ENCODE measurements at places on chromosomes 6 and 20.
A peak's percentile ranks its signal among the peaks of the same experiment; 100 is the strongest.

- peak; percentile 12 for DNase-seq
Measured at GRCh38 chr6:132316970-132317369, 84.3 kb downstream of the MOXD1 start.

DNA sequence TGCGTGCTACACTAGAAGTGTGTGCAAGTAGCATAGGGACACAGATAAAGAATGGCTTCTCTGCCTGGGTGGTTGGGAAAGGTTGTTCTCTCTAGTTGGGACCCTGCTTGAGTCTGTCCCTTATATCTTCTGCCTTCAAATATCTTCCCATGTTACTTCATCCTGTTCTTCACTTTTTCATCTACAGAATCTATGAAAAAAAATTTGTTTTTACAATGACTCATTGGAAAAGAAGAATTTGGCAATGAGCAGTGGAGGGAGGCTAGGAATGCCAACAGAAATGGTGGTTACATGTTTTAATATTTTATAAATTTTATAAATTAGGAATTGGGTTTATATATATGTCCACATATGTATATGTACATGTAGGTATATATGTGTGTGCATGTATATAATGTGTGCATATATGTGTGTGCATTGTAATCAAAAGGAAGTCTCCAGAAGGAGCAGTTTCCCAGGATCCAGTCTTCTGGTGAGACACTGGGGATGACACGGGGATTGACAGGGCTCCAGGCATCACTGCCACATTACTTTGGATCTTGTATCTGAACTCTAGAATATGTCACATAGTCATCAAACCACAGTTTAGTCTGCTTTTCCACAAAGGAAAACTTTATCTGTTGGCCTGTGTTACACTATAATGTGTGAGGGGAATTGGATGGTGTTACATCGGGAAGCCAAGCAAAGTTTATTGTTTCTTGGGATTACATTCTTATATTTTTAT lies 75.3 kb upstream of the RIPOR2 start:
- DNase-seq = peak; percentile 64

- DNase-seq = no peak
Measured at GRCh38 chr6:63533952-63534351, 38.3 kb upstream of the LOC128125822 start.

- no peak for DNase-seq
Measured at GRCh38 chr6:16706911-16707783, 54.1 kb downstream of the ATXN1 start.

DNA sequence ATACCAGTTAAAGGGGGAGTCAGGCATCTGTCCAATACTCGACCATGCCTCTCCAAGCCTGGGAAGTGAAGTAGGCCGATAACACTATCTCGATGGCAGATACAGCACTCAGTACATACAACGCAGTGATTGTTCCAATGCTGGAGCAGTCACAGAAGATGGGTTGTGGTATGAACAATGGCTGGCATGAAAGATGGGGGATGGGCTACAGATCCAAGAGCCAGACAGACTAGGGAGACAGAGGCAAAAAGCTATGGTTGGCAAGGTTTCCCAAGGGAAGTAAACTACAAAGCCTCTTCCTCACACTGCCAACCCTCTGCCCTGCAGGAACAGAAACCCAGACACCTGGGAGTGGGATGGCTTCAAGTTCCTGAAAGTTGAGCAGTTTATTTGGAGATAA lies 19.2 kb downstream of the FKBP1A start:
- no peak for DNase-seq

DNA sequence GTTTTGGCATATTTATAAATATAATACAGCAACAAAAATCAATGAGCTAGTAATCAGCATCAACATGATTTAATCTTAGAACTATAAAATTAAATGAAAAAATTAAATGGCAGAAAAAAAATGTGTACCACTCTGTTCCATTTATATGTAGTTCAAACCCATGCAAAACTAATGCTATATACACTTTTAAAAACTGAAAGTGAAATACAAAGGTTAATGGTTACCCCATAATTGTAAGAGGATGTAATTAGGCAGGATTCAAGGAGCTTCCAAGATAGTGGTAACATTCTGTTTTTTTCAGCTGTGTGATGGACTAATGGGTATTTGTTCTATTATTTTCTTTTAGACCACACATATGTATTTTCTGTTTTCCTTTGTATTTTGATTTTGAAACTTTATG lies 492.1 kb downstream of the UTRN start:
- DNase-seq = no peak

- peak; percentile 56 for DNase-seq
Measured at GRCh38 chr6:56655249-56655648, 12.6 kb upstream of the DST start.

DNA sequence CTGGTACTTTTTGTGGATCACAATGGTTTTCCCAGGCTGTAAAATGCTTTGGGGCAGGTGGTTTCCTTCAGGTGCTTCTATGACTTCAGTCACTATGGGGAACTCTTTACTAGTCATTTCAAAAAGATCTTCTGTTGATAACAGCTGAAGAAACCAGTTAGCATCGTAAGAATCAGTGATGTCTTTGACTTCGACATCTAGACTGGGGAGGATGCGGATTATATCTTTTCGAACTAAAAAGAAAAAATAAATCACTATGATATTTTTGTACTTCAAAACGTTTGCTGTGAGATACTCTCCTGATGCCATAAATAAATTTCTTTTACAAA lies 87.2 kb downstream of the THEMIS start:
- no peak for DNase-seq

DNA sequence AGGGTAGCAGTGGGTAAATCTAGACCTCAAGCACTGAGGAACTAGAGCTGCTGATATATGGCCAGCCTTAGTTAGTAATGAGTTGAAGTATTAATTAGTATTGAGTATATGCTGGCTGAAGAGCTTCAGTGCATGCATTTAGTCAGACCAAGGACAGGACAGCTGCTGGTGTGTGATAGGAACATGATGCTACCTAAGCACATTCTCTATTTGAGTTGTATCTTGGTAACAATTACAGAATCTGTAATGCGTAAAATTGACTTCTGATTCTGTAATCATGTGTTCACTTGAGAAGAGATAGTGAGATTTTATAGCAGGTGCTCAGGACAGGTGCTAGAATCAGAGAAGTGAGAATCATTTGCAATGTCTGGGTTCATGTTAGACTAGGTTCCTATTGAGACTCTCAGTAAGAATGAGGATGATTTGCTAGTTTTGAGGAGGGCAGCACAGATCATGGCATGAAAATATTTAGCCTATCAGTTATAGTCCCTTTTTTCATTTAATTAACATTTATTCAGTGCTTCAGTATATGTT lies 369.4 kb upstream of the HS3ST5 start:
- DNase-seq = no peak

DNA sequence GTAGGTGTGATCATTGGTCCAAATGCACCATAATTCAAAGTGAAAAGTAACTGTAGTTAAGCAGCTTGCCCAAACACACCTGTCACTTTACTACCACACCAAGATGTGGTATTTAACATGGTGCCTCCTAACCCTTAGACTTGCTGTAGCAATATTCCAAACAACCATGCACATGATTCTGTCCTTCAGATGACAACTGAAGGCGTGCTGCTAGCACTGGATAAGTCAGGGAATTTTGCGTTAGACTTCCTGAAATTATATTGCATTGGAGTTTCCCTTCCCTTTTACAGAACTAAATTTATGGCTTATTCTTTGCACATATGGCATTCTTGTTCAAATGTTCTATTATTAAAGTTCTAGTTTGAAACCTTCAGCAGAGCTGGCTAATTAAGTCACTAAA lies 106.2 kb downstream of the ARHGAP18 start:
- DNase-seq = no peak

DNA sequence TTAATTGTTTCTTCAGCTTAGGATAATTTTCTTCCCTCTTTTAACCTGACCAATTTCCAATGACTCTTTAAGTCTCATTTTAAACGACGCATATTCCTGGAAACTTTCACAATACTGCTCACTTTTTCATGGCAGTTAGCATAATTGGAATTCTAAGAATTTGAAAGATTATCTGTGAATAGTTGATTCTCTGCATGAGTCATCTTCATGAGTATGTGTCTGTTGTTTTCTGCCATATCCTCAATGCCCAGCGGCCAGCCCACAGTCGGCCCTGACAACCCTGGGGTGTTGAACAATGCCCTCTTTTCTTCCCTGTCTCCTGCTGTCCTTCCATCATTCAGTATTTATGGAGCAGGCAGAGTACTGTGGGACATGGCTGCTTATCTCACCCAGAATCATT lies 554.2 kb downstream of the CDH26 start:
- DNase-seq = peak; percentile 1

DNA sequence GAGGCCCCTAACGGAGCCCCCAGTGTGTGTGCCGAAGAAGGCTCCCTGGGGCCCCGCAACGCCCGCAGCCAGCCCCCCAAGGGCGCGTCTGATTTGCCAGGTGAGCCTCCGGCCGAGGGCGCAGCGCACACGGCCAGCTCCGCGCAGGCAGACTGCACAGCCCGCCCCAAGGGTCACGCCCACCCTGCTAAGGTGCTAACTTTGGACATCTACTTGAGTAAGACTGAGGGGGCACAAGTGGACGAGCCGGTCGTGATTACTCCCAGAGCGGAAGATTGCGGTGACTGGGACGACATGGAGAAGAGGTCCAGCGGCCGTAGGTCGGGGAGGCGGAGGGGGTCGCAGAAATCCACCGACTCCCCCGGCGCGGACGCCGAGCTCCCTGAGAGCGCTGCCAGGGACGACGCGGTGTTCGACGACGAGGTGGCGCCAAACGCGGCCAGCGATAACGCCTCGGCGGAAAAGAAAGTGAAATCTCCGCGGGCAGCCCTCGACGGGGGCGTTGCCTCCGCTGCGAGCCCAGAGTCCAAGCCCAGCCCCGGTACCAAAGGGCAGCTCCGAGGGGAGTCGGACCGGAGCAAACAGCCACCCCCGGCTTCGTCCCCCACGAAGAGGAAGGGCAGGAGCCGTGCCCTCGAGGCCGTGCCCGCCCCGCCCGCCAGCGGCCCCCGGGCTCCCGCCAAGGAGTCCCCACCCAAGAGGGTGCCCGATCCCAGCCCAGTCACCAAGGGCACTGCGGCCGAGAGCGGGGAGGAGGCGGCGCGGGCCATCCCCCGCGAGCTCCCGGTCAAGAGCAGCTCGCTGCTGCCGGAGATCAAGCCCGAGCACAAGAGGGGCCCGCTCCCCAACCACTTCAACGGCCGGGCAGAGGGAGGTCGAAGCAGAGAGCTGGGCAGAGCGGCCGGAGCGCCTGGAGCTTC lies 117.0 kb downstream of the RTN4IP1 start:
- peak; percentile 35 for DNase-seq

- DNase-seq = no peak
Measured at GRCh38 chr20:2815242-2815900, 584 bp downstream of the C20orf141 start.

- DNase-seq = no peak
Measured at GRCh38 chr6:169890049-169890448, 138.6 kb downstream of the ERMARD start.

All from fibroblast of pulmonary artery (primary cell).